Activated CD4-positive, alpha-beta T cell treated with anti-CD3 and anti-CD28 coated beads, Interleukin-10, Interleukin-2, amounts not matched to agents 100 ng/mL and 50 ng/mL, durations not matched to agents 16 hours and 8 hours (primary cell): ENCODE measurements at places on chromosomes 1 and 21.

DNA sequence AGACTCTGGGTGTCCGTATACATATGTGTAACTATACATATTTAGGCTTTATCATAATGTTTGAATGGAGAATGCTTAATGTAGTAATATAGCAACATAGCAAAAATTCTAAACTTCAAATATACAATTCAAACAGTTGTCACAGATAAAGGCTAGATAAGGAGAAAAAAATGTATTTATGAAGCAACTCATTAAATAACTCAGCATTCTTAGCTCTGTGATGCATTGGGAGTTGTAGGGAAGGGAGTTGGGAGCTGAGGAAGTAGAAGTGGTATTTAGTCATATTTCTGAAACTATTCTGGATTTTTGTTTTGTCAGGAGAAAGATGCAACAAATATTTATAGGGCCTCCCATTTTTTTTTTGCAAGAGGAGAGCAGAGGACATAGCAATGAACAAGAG is 197.8 kb downstream of the PBX1 start:
- DNase-seq: no peak

DNA sequence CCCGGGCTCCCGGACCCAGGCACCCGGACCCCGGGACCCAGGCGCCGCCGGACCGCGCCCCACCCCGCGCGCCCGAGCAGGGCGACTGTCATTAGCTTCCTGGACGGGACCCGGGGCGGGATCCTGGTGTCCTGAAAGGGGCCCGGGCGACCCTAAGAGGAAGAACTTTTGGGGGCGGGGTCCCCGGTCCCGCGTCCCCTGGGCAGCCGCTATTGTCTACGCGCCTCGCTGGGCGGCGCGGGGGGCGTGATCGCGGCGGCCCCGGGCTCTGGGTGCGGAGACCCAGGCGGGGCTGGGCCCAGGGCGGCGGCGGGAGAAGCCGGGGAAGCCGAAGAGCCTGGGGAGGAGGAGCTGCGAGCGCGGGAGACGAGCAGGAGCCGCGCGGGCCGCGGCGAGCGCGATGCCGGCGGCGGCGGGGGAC is 465 bp downstream of the HUNK start:
- DNase-seq: no peak

- DNase-seq: no peak
Measured at GRCh38 chr1:225146478-225146877, 217.0 kb downstream of the DNAH14 start.

- DNase-seq: no peak
Measured at GRCh38 chr1:155093911-155094621, 15.4 kb downstream of the EFNA3 start.

- no peak for DNase-seq
Measured at GRCh38 chr1:21541329-21541728, 32.1 kb downstream of the ALPL start.

- no peak for DNase-seq
Measured at GRCh38 chr1:181603735-181604410, 120.6 kb downstream of the CACNA1E start.

GRCh38 chr1:56409112-56409691 is 170.2 kb downstream of the PLPP3 start:
- peak; percentile 7 for DNase-seq

GRCh38 chr1:230858918-230859729 is 9.2 kb downstream of the C1orf198 start:
- DNase-seq: no peak

DNA sequence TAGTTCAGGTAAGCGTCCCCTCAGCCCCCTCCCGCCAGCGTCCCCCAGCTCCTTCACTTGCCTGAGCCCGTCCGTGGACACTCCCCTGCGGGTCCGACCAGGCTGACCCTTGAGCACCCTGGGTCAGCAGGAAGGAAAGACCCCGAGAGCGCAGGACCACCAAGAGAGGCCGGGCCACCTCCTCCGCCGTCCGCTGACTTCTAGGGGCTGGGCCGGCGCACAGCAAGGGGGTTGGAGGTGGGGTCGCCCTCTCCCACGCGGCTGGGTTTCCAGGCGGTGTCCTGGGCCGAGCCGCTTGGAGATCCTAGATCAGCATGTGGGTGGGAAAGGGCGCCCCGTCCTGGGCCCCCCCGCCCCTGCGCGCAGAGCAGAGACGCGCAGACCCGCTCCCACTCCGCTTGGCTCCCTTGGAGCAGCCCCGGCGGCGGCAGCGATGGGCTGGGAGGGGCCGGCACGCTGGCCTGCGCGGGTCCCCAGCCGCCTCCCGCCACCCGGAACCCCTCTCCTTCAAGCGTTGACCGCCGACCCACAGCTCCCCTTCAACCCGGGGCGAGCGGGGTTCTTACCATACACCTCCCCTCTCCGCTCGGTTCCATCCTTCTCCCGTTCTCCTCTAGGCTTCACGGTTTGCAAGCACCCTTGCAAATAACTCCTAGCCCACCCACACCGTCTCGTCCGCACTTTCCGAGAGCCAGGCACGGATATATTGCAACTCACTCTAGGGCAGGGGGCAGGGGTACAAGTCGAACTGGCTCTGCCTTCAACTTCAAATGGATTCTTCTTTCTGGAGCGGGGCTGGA is 7.5 kb downstream of the KNCN start:
- DNase-seq: no peak

DNA sequence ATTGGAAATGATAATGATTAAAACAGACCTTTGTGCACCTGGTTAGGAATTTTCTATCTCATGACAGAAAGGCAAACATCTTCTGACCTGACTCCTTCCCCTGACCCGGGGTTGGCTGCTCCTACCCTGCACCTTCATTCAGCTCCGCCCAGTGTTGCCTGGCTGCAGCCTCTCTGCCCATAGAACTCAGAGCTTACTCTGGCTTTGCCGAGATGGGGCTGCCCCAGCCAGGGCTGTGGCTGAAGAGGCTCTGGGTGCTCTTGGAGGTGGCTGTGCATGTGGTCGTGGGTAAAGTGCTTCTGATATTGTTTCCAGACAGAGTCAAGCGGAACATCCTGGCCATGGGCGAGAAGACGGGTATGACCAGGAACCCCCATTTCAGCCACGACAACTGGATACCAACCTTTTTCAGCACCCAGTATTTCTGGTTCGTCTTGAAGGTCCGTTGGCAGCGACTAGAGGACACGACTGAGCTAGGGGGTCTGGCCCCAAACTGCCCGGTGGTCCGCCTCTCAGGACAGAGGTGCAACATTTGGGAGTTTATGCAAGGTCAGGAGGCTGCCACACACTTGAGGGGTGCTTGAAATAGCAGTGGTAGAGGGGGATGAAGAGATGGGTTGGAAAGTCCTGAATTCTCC is at the start of gene DIO1:
DIO1 (plus strand) TSS at position 189 of the 638 bp plus-strand sequence; CDS start at position 213, 24 bp downstream.
- peak; percentile 30 for DNase-seq

- no peak for DNase-seq
Measured at GRCh38 chr1:15422871-15423270, 13.2 kb downstream of the EFHD2 start.

GRCh38 chr1:11058595-11059154 is 1.1 kb downstream of the SRM start:
- no peak for DNase-seq

- DNase-seq: no peak
Measured at GRCh38 chr1:228279011-228279721, 71.3 kb downstream of the OBSCN start.

- DNase-seq: no peak
Measured at GRCh38 chr21:38989379-38989744, 183.6 kb downstream of the ETS2 start.

- DNase-seq: no peak
Measured at GRCh38 chr1:94658221-94658620, 116.7 kb upstream of the F3 start.

- DNase-seq: no peak
Measured at GRCh38 chr21:46606427-46606813, 1.5 kb upstream of the S100B start.

DNA sequence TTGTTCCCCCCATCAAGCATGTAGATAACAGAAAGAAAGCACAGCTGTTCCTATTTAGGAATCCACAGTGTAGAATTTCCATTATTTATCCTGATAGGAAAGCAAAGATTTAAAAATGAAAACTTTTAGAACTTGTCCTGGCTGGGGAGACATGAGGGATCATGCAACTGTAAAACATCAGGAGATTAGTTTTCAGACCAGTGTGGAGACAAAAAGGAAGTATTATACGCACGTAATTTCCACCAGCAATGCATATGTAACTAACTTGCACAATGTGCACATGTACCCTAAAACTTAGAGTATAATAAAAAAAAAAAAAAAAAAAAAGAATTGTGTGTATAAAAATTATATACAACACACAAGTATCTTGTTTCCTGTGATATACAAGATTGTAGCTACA is 172.4 kb downstream of the NEGR1 start:
- no peak for DNase-seq

DNA sequence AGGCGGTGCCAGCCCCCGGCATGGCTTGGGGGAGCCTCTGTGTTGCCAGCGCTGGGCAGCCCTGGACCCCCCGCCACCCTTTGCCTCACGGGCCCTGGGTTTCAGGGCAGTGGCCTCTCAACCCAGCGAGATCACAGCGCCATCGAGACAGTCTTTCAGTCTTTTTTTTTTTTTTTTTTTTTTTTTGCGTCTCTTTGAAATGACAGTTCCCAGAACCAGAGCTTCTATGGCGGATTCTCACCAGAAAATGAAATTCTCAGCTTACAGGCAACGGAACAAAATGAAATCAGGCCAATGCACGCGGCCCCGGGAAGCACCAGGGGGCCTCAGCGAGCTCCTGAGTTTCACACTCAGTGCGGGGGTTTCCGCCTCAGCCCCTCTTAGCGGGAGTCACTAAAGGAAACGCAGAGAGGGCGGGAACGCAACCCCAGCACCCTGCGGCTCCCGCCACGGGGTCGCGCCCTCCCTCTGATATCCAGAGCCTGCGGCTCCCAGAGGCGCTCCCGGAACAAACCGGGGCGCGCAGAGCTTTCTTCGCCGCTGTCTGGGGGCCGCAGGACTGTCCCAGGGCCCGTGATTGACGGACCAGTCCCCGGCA is 8.0 kb upstream of the COL6A1 start:
- peak; percentile 79 for DNase-seq

DNA sequence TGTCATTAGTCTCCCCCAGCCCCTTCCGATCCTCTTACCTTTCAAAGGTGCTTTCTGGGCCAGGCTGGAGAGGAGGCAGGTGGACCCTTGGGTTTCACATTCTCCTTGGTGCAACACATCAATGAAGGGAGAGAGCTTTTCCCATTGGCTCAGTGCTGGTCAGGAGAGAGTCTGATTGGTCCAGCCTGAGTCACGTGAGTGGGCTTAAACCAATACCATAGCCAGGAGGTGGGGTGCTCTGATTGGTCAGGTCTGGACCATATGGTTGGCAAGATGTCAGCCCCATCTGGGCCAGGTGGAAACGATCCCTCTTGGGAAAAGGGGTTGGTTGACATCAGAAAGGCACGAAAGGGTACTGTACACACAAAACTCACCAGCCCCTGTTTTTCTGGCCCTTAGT is 44.8 kb upstream of the ABCG1 start:
- no peak for DNase-seq

GRCh38 chr1:164759979-164760469 is 201.0 kb downstream of the PBX1 start:
- no peak for DNase-seq

- DNase-seq: no peak
Measured at GRCh38 chr1:82139751-82140468, 339.2 kb downstream of the ADGRL2 start.

DNA sequence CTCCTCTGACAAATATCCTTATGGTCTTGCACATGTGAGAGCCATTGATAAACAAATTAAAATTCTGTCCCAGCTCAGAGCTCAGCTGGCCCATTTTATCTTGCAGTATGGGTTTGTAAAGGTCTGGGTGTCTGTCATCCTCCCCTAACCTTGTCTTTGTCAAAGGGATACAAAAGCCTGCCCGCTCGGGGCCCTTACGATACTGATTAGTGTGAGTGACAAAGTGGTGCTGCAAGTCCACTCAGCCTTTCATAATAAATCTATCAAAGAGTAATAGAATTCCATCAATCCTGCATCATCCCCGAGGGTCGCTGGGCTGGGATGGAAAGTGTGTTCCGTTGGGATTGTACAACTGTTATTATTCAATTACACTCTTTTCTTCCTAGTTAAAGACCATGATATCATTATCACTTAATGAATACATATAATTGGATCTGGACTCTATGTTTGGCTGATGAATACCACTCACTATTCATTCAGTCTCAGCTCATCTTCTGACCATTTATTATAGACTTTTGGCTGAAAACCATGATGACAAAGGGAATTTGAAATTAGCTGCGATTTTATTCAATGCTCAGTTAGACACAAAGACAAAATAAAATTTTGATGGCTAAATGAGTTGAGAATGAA is 122.5 kb upstream of the FOXD3 start:
- no peak for DNase-seq

DNA sequence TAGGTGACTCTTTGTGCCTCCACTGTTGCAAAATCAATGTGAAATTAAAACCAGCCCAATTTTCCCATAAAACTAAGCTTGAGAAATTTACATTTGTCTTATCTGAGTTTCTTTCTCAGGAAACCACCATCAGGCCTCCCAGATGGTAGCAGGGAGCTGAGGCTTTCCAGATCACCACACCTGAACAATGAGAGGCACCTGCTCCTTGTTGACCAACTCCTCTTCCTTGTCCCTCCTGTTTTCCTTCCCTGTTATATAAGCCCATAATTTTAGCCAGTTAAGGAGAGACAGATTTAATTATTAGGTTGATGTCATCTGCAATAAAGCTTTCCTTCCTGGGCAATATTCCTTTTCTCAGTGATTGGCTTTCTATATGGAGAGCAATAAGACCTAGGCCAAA is 32.0 kb upstream of the C1orf185 start:
- no peak for DNase-seq

GRCh38 chr1:4586611-4587160 is 67.7 kb upstream of the AJAP1 start:
- no peak for DNase-seq

DNA sequence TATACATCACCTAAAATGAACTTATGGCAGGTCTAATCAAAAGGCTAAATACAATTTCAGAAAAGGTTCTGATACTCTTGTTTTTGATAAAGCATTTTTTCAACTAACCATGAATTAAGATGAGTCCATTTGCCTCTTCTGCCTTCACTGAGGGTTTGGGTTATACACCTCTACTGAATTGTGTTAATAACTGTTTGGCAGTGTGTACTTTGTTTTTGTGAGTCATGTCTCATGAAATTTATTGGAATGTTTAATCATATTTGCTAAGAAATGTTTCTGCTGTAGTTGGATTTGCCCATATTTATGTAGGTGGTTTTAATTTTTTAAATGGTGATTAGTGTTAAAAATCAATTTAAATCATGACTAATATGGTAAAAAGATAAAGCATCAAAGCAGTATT is 190.5 kb downstream of the HS2ST1 start:
- no peak for DNase-seq

DNA sequence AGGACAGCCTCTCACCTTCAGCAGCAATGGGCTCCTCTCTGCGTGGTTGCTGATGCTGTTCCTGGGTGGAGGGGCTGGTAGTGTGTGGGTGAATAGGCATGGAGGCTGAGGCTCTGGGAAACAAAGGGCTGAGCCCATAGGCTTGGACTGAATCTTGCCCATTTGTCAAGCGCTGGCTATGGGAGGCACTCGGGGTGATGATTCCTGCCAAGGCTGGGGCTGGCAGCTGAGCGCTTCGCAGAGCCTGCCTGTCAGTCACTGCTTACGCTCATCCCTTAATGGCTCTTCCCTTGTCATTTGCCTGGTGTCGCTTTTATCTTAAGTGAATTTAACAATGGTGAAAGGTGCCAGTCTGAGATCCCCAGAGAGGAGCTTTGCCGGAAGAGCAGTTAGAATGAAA is 353.3 kb downstream of the PBX1 start:
- DNase-seq: no peak

- DNase-seq: no peak
Measured at GRCh38 chr21:45316871-45317397, 29.2 kb upstream of the POFUT2 start.

GRCh38 chr1:221720545-221720944 is 21.3 kb downstream of the DUSP10 start:
- no peak for DNase-seq

- no peak for DNase-seq
Measured at GRCh38 chr1:65985393-65986066, 192.8 kb downstream of the PDE4B start.
